ENCODE measurements at places on chromosomes 3 and 15.

DNA sequence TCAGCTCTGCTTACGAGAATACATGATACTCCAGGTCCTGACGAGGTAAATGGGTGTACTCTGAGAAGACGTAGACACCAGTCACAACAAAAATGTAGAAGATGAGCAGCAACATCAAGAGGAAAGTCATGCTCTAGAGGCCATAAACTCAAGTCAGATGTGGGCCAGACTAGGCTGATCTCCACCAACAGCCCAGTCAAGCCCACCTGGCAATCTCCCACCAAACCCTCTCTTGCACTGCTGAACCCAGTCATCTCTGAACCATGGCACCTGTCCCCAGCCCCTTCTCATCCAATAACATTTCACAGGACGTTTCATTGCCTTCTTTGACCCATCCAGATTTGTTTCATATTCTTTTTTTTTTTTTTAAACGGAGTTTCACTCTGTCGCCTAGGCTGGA lies 10.8 kb upstream of the PDIA3 start:
- DNase-seq, result no peak

GRCh38 chr3:186842426-186843038 lies at the start of gene ADIPOQ:
Gene ADIPOQ, plus strand, starts transcription at chr3:186842710. Its CDS starts 10,349 bp downstream, at chr3:186853059.
- DNase-seq, result no peak

DNA sequence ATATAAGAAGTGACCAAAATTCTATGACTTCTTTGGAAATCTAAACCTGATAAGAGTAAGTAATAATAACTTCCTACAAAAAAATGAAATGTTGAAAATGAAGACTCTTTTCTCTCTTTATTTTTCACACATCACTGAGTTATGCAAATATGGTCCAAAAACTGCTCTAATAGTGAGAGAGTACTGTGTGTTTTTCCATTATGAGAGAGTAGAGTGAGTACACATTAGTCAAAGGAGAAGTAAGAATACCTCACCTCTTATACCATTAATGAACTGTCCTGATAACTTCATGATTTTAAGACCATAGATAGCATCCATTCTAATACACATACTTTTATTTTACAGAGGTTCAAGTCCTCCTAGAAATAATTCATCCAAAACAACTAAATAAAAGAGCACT lies 1310.2 kb downstream of the SI start:
- no peak for DNase-seq

- DNase-seq, result no peak
These were observed 464.1 kb upstream of the RARB start for GRCh38 chr3:24963762-24964625.

DNA sequence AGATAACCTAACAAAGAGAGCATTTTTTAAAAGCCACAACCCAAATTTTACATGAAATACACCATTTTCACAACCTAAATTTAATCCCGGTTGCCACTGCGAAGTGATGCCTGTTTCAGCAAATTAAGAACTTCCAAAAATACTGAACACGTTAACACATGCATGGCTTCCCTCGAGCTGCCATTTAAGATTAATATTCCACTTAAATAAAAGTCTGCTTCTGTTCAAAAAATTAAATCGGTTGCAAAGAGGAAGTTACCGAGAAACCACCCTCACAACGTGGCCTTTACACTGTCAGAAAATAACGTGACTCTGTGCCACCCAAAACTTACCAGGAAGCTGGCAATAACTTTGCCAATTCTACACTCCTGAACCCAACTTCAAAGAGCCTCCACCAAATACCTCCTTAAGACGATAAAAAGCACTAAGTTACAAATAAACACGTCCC lies 1.2 kb downstream of the TBL1XR1 start:
- no peak for DNase-seq

DNA sequence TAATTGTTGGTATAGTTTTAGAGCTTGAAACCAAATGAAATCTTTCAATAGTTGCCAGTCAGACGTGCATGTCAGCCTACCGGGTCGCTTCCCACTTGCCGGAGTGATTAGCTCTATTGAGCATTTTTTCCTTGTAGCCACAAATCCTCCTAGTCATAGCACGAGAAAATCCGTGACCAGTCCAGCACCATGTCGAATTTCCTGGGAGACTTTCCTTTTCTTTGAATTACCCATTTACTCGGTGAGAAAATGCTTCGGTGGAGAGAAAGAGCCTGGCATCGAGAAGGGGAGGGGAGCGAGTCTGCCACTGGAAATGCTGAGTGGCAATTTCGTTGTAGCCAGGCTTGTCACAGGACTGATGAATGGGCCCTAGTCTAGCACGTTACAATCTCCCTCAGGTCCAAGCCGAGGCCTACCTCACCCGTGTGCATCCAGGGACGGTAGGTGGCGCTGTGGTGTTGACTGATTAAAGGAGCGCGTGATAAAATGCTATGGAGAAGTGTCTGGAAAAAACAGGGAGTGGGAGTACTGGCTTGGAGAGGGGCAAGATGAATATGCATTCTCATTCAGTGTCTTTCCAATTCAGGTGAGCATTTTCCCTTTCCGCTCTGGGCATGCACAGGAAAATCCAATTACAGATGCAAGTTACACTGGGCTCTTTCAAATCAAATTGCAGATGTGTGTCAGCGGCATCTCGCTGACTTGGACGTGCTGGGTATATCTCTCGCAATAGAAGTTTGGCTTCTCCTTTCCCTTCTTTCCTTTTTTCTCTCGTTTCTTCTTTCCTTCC lies 238.8 kb downstream of the EDEM1 start:
- DNase-seq, result peak; percentile 38

DNA sequence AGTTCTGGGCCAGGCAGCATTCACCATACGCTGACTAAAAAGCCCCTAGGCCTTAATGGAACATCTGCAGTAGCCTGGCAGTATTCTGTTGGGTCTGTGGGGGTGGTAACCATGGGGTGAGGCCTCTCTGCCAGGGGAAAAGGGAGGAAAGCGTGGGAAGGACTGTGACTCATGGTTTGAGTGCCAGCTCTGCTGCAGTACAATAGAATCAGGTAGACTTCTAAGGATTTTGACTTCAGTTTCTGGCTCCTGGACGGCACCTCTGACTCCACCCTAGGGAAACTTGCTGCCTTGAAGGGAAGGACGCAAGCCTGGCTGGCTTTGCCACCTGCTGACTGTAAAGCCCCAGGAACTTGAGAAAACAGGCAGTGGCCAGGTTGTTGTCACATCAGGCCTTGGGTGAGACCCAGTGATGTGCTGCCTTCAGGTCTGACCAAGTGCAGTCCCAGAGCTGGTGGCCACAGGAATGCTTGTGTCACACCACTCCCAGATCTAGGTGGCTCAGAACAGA lies 148.6 kb downstream of the SUCNR1 start:
- no peak for DNase-seq

GRCh38 chr15:92719021-92719420 lies 63.4 kb upstream of the FAM174B start:
- no peak for DNase-seq

- DNase-seq, result no peak
These were observed 1280.9 kb downstream of the NSUN3 start for GRCh38 chr3:95343767-95344166.

- DNase-seq, result no peak
These were observed 6.4 kb downstream of the ATXN7 start for GRCh38 chr3:63869940-63870614.

DNA sequence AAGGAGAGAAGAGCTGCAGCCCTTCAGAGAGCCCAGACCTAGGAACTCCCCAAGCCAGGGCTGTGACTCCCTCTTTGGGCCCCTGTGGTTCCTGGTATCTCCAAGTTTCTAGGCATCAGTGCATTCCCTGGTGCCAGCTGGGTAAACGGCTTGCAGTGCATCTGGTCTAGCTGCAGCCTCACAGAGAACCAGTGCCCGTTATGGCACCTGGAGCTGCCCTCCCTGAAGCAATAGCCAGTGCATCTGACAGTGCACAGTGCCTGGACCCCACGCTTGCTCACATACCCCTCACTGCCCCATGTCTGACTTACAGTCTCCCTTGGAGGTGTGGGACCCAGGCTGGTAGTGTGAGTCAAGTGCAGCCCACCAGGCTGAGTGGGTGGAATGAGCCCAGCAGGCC lies 52.1 kb downstream of the LSAMP start:
- DNase-seq, result no peak

GRCh38 chr3:185103359-185104127 lies 49.3 kb downstream of the C3orf70 start:
- no peak for DNase-seq

DNA sequence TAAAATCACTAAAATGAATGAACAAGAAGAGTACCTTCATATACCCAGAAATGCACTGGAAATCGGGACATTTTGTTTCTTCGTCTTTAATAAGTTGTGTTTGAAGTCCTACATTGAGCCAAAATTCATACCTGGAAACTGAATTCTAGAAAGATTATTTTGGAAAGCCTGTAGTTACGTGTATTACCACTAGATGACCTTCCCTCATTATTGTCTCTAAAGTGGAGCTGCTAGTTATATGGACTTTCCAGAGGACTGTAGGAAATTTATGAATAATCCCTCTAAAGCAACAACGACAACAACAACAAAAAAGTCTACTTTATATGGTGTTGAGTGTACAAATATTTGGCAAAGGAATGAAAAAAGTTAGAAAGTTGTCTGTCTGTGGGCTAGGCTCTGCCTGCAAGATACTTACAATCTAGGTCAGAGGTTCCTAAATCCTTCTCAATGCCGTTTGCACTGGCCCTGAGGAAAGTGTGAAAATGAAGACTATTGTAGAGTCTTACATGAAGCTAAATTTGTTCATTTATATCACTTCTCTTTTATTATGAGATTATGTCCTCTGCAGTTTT lies 234.8 kb upstream of the NR2E3 start:
- no peak for DNase-seq

DNA sequence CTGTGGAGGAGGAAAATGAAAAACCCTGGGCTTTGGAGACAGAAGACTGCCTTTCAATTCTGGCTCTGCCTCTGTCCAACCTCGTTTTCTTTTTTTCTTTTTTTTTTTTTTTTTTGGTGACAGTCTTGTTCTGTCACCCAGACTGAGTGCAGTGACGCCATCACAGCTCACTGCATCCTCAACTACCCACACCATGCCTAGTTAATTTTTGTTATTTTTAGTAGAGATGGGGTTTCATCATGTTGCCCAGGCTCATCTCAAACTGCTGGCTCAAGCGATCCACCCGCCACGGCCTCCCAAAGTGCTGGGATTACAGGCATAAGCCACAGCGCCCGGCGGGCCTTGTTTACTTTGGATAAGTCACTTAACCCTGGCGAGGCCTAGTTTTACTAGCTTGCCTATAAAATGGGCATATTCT lies 66.3 kb upstream of the SLC25A26 start:
- DNase-seq, result no peak

DNA sequence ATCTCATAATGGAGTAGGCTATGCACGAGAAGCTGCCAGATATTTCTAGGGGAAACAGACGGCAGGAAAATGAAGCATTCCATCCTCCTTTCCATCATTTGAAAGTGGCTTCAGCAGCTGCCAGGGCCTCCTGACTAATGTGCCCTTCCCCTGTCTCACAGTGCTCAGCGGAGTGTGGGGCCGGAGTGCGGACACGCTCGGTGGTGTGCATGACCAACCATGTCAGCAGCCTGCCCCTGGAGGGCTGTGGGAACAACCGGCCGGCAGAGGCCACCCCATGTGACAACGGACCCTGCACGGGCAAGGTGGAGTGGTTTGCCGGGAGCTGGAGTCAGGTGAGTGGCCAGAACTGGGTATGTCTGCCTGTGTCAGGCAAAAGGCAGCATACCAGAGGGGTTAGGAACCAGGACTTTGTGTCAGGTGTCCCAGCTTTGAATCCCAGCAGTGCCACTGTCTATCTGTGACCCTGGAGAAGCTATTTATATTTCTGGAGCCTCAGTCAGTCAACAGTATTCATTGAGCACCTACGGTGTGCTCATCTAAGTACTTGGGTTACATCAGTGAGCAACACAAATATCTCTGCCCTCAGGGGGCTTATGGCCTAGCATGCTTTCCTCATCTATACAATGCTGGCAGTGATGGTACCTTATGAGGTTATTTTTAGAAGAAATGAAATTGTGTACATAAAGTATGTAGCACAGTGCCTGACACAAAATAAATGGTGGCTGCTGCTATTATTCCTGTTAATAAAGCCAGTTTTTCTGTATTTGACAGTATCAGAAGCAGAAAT lies 52.4 kb upstream of the NR2E3 start:
- no peak for DNase-seq

GRCh38 chr3:107236655-107237337 lies 140.4 kb upstream of the CCDC54 start:
- DNase-seq, result no peak

DNA sequence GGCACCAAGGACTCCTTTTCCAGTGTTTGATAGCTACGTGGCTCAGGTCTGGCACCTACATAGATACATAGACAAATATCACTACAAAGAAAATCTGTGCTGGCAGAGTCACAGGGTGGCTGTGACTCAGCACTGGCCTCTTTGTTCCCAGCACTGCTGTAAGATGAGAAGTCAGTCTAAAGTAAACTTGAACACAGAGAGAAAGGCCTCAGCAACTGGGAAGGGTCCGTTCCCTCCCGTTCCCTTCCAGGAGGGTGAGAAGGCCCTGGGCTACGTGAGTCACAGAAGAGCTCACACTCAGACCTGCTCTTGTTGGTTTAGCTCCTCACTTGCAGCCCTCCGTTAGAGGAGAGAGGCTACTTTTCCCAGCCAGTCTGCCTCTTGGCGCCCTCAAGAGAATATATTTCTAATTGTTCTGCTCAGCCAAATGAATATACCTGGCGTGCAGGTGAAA lies 23.1 kb downstream of the ANXA2 start:
- DNase-seq, result peak; percentile 85

- DNase-seq, result no peak
These were observed 205.9 kb upstream of the CDIN1 start for GRCh38 chr15:36373550-36373949.

DNA sequence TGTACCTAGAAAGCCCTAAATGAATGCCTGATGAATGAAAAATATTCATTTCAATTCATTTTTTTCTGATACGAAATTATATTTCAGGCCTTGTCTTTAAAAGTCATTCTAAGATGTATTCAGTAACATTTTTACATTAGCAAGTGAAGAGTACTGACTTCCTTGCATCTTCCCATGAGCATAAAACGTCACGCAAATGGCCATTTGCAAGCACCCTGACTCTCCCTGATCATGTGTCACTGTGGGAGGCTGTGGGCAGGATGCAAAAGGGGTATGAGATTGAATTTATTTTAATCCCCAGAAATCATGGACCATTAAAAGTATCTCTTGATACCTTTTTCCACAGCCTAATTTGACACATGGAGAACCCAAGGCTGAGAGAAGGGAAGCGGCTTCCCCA lies 105.0 kb downstream of the BDH1 start:
- no peak for DNase-seq

DNA sequence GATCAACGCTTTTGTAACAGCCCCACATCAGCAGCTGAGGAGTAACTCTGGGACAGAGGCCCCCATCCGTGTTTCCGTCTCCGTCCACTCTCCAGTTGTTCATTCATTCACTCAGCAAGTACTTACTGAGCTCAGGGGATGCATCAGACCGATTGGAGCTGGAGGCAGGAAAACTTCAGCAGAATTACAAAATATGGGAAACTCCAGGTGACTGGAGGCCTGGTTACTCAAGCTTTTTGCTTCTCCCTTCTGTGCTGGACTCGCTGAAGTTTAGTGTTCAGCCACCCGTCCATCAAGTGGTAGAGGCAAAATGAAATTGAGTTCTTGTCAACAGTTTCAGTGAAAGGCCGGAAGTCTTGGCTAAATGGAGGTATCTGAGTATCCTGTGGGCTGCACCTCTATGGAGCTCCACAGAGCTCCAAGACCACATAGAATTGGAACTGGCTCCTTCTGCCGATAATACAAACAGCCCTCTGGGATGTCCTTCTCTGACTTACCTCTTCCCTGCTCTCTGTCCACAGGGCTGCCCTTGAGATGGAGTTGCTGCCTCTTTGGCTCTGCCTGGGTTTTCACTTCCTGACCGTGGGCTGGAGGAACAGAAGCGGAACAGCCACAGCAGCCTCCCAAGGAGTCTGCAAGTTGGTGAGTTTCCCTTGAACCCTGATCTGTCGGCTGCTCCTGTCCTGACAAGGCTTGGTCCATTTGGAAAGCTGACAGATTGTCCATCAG lies 14.7 kb downstream of the NRROS start:
- no peak for DNase-seq
